ENCODE measurements at places on chromosomes 6 and 20.

DNA sequence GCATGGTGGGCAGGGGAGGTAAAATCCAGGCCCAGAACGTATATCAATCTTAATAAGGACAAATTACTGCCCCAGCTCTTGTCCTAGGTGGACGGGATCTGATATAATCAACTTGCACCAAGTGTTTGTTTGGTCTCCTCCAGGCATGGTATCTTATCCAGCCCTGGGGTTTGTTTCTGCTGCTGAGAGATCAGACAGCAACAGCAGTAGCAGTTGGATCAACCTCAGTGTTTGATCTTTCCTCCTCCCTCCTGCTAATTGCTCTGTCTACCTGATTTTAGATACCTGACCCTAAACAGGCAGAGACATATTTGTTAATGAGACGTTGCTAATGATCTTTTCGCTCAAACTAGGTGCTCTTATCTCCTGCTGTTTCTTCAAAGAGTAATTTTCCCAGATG, 100.4 kb upstream of the BACH2 start:
- DNase-seq = no peak

DNA sequence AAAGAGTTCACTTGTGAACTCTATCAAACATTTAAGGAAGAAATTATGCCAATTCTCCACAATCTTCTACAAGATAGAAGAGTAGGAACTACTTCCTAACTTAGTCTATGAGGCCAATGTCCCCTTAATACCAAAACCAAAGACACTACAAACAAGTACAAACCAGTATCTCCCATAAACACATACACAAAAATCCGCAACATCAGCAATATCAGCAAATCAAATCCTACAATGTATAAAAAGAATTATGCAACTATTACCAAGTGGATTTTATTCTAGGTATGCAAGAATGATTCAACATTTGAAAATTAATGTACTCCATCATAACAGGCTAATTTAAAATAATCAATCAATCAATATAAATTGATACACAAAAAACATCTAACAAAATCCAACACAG, 45.4 kb downstream of the SYCP2 start:
- DNase-seq = no peak

DNA sequence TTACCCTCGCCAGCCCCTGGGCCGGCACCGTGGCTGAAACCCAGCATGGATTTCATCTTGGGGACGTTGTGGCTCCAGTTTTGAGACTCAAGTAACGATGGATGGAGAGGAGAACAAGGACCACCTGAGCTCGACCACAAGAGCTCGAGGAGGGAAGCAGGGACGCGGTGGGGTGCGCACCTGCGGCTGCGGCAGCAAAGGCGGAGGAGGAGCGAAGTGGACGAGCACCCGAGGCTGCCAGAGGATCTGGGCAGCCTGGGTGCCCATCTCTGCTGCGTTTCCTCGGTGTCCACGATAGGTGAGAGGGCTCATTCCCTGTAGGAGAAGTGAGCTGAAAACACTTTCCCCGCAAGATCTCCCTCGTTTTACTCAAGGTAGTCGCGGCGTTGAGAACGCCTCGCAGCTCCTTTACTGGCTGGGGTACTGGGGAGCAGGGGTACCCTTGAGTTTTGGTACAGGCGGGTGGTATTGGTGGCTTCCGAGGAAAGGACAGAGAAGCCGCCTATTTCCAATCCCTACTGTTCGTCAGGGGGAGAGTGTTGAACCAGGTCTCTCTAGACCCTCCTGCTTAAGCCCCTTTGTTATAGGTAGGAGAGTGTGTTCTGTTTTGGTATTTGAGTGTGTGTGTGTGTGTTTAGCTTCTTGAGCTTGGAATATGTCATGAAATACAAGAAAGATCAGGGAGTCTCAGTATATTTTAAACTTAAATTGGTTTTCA, 137.7 kb downstream of the TRIM27 start:
- no peak for DNase-seq

DNA sequence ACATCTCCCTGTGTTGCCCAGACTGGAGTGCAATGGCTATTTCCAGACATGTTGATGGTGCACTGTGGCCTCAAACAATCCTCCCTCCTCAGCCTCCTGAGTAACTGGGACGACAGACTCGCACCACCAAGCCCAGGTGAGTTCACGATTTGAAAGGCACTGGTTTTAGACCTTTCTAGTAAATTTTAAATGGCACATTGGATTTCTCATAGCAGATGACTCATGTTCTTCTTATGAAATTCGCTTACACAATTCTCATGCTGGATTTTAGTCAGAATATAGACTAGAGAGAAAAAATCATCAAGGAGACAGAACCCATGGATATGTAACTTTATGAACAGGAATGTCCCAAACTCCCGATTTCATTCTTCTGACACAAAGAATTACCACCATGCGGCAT, 18.1 kb upstream of the PXDC1 start:
- DNase-seq = no peak

DNA sequence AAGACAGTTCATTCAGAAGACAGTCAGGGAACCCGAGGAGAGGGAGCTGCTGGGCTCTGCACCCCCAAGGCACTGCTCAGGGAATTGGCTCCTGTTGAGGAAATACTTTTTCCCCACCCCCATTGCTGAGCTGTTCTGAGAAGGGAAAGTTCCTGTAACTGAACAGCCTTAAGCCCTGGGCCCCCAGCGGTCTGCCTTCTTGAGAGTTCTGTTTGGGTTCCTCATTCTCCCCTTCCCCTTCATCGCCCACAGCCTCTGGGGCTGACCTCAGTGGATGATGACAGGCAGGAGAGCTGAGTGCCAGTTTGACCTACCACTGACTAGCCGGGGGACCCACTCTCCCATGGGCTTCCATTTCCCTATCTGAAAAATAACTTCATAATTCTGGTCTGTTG, 10.7 kb downstream of the HCK start:
- DNase-seq = no peak

DNA sequence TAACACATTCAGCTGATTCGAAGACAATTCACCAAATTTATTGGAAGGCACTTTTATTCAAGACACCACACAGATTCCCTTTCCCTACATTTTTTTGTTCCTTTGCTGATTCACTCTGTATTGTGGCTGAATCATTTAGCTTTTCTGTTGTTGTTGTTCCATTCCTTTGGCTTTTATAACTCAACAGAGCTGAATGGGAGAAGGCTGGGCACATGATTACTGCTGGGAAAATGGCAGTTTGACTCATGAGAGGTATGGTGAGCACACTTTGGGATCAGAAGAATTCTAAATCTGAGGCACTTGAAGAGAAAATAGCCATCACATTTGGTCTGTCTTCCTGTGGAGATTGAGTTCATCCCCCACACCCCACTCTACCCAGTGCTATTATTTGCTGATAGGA, 15.7 kb upstream of the SAYSD1 start:
- no peak for DNase-seq

GRCh38 chr6:158744986-158745430, 74.2 kb downstream of the EZR start:
- DNase-seq = no peak

GRCh38 chr6:119187596-119187995, 109.1 kb upstream of the FAM184A start:
- no peak for DNase-seq

DNA sequence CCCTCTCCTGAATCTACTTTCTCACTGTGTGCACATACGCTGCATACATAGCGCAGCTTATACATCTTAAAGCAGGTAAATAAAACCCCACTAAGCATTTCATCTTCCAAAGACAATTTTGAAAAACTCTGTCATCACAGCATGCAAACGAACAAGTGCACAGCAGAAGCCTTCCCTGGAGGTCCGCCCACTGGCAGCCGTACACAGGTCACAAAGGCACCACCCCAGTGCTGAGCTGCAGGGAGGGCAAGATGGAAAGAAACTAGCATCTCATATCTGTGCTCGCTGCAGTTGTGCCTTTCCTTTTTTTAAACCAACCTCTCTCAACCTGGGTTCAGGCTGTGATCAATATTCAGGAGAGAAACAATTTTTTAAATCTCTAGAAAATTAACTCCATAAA, 73.3 kb downstream of the HUS1B start:
- no peak for DNase-seq

DNA sequence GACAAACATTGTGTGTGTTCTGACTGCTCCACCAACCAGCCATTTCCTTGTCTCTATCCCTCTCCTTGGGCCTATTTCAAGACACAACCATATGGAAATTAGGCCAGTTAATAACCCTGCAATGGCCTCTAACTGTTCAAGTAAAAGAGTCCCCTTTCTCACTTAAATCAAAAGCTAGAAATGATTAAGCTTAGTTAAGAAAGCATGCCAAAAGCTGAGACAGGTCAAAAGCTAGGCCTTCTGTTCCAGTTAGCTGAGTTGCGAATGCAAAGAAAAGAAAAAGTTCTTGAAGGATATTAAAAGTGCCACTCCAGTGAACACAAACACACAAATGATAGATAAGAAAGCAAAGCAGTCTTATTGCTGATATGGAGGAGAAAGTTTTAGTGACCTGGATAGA, 22.5 kb downstream of the SERINC1 start:
- no peak for DNase-seq

DNA sequence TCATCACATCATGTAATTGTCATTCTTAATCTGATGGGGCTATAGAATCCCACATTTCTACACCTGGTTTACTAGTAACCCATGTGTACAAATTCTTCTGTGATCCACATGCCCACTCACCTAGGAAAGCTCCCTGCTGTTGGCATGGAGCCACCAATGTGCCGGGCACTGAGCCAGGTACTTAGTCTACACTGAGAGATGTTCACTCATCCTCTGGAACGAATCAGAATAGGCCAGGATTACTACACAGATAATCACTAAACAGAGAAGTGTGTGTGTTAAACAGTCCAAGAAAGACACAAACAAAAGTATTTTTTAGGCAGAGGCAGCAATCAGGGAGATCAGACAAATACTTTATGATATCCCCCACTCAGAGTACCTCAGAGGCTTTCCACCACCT, 193.2 kb upstream of the VGLL2 start:
- DNase-seq = no peak

- DNase-seq = no peak
Observed at GRCh38 chr20:10960416-10960815, 286.6 kb upstream of the JAG1 start.

DNA sequence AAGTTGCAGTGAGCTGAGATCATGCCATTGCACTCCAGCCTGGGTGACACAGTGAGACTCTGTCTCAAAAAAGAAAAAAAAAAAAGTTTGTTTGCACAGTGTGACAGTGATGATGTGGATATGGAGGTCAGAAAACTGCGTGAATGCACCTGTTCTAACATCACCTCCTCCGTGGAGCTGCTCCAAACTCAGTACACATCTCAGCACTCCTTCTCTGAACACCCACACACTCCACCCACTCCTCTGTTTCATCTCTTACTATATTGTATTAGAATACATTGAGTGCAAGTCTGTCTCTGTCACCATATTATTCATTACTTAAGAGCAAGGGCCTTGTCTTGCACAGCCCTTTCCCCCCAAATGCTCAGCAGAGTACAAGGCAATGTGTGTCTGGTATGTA, 51.5 kb upstream of the ENPP4 start:
- DNase-seq = no peak

GRCh38 chr6:154301086-154301625, 55.4 kb downstream of the IPCEF1 start:
- DNase-seq = no peak

GRCh38 chr6:14726816-14727493, 518.9 kb upstream of the JARID2 start:
- no peak for DNase-seq

DNA sequence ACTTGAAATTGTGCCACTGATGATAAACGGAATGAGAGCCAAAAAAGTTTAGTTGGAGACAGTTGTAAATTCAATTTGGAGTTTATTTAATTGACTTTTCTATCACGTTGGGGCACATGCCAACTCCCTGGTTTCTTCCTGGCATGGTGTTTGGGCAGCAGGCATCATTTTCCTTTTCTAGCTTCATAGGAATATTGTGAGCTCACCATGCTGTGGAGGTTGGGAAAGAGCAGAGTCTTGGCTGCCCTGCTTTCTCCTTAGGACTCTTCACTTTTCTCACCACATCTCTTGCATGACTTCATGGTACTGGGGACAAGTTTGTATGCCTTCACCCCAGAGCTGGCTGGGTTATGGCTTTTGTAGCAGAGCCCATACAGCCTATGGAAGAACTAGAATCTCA, 6.4 kb downstream of the SCAND1 start:
- no peak for DNase-seq

- DNase-seq = no peak
Observed at GRCh38 chr6:161631676-161632194, 357.9 kb upstream of the AGPAT4 start.

DNA sequence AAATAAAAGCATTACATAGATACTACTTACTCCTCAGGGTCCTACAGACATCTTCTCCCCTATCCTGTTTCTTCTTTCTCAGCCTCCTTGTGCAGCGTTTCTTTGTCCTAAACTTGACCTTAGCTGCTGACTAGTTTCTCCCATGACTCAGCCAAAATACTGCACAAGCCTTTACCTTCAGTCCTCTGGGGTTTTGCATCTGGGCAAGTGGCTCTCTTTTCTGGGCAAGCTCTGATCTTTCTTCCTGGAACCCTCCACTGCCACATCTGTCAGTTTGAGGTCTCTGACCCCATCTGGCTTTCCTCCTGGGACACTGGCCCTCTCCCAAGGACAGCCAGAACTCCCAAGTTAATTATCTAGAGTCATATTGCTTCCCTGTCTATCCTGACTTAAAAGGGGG, 838.4 kb downstream of the DHX35 start:
- no peak for DNase-seq

DNA sequence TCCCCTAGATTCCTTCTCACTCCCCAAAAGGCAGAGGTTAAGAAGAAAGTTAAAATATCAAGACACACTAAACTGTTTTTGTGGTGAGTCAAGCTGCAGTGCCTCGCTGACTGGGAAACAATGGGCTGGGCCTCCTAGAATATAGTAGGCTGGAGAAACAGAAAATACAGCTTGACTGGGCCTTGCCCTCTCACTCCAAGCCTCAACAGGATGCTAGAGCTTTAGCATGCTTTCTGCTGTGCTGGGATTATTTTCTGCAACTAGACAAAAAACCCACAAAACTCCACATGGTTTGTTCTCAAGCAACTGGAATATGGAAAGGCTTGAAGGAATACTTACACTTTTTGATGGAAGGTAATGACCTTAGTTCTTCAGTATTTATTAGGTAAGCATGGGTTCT, 27.9 kb downstream of the FOXO3 start:
- DNase-seq = no peak

DNA sequence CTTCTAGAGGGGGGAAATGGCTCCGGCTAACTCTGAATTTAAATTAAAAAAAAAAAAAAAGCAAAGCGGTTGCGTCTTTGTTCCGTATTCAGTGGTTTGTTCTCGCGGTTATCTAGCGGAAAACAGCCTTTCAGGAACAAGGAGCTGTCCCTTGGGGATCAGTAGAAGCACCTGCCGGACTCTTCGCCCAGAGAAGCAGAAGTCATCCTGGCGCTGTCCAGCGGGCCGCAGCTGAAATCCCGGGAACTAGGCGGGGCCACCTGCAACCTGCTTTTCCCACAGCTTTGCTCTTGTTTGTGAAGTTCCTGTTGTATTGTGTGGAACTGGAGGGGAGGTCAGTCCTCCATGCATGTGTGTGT, 43.9 kb upstream of the GJE1 start:
- no peak for DNase-seq

- no peak for DNase-seq
Observed at GRCh38 chr20:21240394-21240793, 62.7 kb upstream of the XRN2 start.
